Left hindlimb (tissue), 1 donor: ENCODE measurements at places on chromosomes 7 and 10.

- no peak for DNase-seq
Observed at GRCh38 chr7:154686305-154686704, 316.6 kb downstream of the PAXIP1 start.

GRCh38 chr7:30633223-30633622 is 38.5 kb downstream of the GARS1 start:
- DNase-seq, result no peak

- no peak for DNase-seq
Observed at GRCh38 chr10:12806228-12807095, 195.1 kb downstream of the CCDC3 start.

GRCh38 chr7:34673066-34673465 is 15.0 kb downstream of the NPSR1 start:
- DNase-seq, result no peak

GRCh38 chr10:13078912-13079775 is 20.8 kb upstream of the OPTN start:
- DNase-seq, result no peak

DNA sequence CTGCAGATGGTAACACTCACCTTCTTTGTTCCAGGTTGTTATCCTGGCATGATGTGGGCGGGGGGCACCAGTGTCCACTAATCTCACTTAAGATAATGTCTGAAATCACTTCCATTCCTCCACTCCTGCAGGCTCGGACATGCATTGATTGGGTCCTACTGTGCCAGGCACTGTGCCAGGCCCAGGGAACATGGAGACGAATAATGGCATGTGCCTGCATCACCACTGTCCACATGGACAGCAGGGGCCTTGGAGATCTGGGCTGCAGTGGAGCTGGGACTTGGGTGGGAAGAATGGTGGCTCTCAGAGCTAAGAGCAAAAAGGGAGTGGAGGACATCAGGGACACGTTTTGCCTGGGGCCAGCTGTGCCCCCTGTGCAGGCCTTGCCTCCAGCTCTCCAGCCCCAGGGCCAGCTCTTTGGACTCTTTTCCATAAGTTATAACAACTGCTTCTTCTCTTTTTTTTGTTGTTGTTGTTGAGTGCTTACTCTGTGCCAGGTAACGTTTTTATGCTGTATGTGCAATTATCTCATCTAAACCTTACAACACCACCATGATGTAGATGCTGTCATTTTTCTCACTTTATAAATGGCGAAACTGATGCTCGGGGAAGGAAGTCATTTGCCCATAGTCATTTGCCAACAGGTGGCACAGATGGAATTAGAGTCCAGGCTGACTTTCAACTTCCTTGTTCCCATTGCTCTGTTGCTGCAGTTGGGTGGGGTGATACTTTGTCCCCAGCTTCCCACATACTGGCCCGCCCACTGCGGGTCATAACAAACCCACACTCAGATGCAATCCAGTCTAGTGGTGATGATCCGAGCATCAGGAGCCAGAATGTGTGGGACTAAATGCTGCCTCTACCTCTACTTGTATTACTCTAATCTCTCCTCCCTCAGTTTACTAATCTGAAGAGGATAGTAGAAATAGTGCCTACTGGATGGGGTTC is 19.1 kb downstream of the PLPP4 start:
- DNase-seq, result no peak

DNA sequence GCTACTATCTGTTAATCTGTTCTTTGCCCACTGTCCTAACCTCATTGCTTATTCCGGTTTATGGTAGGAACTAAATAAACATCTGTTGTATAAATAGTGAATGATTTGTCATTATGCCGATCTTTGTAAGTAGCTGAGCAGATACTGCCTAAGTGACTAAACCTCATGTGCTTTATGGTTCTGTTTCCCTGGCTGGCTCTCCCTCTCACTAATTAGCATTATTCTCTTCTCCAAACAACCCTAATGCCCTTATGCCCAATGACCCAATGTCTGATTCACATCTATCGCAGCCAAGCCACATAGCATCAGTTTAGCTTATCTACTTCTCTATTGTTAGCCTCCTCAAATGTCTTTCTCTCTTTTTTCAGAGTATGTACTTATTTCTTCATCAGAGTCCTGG is 462.3 kb upstream of the POT1 start:
- DNase-seq, result no peak

DNA sequence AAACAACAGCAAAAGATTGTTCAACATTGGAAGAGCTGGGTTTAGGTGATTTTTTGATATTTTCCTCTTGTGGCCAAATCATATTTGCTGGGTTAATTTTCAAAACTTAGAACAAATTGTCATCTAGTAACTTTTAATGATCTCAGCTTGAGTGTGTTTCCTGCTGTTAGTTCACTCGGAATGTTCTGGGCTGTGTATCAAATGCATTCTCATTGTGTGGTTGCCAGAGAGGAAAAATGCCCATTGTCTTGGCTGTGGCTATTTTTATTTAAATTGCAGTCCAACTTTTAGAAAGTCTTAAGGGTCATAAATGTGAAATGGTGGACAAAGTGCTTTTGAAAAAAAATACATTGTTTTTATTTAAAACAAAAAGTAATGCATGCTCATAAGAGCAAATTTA is 542.0 kb downstream of the TNS3 start:
- no peak for DNase-seq

GRCh38 chr7:100801833-100802568 is 25.3 kb downstream of the EPHB4 start:
- peak; percentile 63 for DNase-seq

- DNase-seq, result no peak
Observed at GRCh38 chr7:51685794-51686193, 369.2 kb upstream of the COBL start.

GRCh38 chr7:104976966-104977636 is 36.9 kb upstream of the KMT2E start:
- no peak for DNase-seq

GRCh38 chr10:126065751-126066377 is 169.5 kb downstream of the FANK1 start:
- no peak for DNase-seq

GRCh38 chr10:69612760-69613159 is 17.3 kb upstream of the FAM241B start:
- no peak for DNase-seq

GRCh38 chr10:74799721-74800221 is 26.6 kb upstream of the KAT6B start:
- DNase-seq, result no peak

DNA sequence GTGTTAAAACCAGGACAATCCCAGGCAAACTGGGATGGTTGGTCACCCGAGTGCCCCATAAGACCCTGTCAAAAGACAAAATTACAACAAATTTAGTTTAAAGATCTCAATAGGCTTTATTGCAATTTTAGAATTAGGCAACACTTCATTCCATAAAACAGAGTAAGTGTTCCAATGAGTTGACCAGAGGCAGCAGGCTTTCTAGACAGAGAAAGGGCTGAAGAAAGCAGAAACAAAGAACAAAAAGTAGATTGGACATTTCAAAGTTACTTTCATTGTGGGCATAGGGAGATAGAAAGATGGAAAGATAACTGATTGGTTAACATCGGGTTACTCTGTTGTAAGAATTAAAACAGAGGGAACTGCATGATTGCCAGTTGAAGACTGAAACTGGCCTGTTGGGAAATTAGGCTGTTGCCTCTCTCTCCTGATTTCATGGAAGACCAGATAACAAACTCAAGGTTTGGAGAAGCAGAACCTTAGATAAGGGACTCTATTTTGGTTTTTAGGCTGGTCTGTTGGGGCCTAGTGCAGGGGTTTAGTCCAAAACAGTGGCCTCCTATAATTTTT is 36.3 kb downstream of the ENTPD1 start:
- no peak for DNase-seq

GRCh38 chr7:82156168-82156567 is 287.4 kb downstream of the CACNA2D1 start:
- no peak for DNase-seq

GRCh38 chr7:102220960-102221800 is 65.5 kb upstream of the SH2B2 start:
- peak; percentile 53 for DNase-seq

DNA sequence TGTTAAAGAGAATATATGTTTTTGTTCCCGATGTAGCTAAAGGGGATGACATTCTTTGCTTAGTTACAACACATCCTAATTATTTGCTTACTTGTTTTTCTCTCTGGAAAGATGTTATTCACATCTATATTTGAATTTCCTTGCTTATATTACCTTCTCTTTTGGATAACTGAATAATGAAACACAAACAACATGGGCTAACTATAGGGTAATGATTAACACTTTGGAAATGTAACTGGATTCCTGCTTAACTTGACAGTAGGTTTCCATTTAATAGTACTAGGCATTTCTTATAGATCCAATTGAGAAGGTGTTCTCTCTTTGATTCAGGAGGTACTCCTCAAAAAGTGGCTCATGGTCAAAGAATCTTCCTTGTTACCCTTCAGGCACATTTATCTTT is 141.1 kb downstream of the CCSER2 start:
- DNase-seq, result no peak

DNA sequence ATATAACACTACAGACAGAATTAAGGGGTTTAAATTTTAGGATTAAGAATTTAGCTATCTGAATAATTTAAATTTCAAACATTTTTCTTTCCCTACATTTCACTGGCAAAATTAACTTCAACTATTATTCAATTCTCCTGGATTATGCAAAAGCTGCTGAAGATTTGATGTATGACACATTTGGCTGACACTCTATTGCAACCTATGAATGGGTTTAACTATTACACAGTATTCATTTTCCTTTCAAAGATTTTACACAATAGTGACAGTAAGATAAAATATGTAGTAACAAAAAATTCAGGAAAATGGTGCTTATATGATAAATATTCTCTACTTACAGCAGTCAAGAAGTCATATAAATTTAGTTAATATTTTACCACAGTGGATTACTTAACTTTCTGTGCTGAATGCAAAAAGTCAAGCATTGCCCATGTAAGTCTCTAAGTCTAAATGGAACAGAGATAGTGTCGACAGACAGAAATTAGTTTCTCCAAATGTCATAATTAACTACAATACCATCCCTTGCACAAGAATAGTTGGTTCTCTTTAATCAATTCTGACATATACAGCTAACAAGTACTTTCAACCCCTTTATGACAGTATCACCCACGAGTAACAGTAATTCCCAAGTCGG is 194.1 kb upstream of the FRMD4A start:
- DNase-seq, result no peak

DNA sequence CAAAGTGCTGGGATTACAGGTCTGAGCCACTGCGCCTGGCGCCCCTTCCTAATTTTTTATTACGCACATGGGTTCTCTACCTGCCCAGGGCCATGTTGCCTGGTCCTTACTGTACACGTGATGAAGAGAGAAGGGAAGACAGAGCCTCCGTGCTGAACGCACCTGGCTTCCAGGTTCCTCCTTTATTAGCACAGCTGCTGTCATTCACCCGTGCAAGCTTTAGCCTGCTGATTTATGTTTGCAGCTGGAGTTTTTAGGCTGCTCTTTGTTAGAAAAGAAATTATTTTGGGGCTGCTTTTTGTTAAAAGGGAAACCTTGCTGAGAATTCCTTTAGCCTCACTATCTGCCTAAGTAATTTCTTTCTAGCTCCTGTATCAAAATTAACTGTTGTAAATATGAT is 417.0 kb downstream of the CALN1 start:
- no peak for DNase-seq

DNA sequence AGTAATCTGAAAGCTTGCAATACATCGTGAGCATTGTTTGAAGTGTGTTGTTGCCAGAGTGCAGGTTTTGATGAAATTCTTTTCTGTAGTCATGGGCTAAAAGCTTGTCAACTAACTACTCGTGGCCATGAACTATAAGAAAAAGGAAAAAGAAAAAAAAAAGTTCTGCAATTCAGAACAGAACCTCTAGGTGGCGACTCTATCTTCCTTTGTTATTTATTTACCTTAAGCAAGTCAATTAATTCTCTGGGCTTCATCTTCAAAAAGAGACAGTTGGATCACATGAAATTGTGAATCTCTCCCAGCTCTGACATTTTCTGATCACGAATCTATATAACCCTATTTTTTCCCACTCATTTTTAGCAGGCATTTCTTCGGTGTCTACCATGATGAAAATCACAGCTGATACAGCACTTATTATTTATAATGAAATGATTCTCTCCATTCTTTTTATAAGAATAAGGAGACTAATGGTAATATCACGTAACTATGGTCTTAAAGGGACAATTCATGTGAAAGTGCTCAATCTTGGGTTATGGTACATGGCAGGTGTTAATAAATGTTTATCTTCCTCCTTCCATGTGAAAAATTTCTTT is 18.8 kb downstream of the TMEM196 start:
- DNase-seq, result no peak

DNA sequence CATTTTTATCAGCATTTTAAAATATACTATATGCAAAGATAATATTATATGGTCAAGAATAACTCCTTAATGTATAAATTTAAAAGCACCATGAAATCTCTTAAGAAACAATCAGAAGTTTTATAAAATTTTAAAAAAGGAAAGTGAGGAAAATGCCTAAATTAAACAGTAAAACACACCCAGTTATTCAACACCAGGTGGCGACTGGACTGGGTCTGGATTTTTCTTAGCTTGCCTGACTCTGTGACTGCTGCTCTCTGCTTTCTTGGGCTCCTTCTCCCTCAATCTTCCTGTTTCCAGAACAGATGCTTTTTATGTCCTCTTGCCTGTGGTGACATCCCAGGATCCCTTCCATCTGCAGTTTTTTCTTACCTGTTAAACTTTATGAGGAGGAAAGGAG is 200.3 kb downstream of the BICC1 start:
- no peak for DNase-seq
